ENCODE measurements at places on chromosomes 1 and 21.
A peak's percentile ranks its signal among the peaks of the same experiment; 100 is the strongest.

- DNase-seq, result no peak
Observed at GRCh38 chr1:19169642-19170041, 40.4 kb downstream of the UBR4 start.

GRCh38 chr1:212862111-212862690, 4.1 kb downstream of the FLVCR1 start:
- peak; percentile 15 for DNase-seq

- peak; percentile 70 for DNase-seq
Observed at GRCh38 chr1:156677616-156678596, 699 bp upstream of the NES start.

DNA sequence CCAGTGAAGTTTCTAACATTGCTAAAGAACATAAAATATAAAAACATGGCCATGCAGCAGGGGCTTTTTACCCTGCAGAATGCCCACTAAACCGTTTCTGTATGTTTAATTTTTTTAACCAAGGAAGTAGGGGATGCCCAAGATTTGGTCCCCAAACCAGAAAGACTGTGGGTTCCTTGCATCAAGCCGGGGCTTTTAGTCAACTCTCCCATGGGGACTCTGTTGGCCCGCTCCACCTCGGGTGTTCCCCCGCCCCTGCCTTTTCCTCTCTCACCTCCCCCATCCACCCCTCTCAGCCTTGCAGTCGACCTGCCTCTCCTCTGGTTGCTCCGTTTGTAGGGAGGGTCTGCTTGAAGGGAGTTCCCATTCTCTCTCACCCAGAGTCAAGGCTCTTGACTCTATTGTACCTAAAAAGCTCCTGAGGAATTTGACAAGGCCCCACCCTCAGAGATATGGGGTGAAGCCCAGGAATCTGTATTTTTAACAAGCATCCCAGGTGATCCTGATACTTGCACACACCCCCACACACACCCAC, 117.5 kb downstream of the TOMM20 start:
- no peak for DNase-seq

DNA sequence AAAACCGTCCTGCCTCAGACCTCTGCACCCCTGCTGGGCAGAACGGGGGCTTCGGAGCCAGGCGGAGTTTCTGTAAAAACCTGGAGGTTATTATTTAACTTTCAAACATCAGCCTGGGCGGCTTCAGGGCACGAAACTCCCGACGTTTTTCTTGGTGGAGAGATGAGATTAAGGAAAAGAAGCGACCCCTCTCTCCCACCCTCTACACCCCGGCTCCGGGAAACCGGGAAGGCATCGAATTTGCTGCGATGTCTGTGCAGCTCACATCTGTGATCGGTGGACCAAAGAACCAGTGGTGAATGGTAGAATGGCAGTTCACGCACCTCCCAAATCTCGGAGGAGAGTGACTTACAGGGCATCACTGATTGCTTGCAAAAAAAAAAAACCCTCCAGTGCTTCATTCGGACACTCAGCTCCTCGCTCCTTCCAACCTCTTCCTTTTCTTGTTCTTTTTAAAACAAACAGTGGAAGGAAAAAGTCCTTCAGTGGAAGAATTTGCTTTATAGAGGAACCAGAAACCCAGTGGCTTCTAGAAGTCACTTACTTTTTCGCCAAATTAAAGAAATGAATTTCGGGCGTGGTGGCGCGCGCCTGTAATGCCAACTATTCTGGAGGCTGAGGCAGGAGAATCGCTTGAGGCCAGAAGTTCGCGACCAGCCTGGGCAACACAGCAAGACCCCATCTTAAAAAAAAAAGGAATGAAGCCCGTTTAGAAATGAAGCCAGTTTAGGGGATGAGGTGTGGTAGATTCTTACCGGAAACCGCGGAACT, 884 bp downstream of the PHACTR4 start:
- DNase-seq, result peak; percentile 34

- no peak for DNase-seq
Observed at GRCh38 chr1:159719990-159720389, 5.6 kb upstream of the CRP start.

GRCh38 chr1:201391651-201392511, 7.2 kb downstream of the LAD1 start:
- DNase-seq, result no peak

DNA sequence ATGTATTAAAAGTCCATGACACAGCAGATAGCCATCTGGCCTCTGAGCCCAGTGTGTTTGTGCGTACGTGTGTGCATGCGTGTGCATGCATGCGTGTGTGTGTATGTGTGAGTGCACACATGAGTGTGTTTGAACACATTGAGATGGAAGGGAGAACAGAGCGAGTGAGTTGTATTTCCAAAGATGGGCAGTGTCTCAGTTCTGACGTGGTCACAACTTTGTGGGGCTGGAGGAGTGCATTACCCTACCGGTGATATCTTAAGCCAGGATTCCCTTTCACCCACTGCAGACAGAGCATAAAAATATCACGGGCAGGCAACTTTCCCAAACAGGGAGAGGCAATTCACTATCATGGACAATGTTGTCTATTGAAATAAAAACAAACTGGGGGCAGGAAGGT, 27.8 kb downstream of the IRF2BP2 start:
- DNase-seq, result no peak

DNA sequence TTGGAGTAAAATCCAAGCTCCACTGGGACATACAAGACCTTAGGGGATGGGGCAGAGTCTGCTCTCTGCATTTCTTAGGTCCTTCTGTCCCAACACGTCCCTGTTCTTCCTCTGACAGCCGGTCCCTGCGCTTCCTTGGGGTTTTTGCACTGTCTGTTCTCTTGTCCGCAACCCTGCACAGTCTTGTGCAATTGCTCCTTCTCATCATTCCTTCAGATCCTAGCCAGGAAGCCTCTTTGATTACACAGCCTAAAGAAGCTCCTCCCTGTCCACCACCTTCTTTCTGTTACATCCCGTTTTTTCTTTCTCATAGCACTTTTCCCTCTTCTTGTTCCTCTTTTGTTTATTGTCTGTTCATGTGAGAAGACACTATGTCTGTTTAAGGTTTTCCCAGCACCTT, 19.9 kb downstream of the ACOT11 start:
- DNase-seq, result peak; percentile 66

DNA sequence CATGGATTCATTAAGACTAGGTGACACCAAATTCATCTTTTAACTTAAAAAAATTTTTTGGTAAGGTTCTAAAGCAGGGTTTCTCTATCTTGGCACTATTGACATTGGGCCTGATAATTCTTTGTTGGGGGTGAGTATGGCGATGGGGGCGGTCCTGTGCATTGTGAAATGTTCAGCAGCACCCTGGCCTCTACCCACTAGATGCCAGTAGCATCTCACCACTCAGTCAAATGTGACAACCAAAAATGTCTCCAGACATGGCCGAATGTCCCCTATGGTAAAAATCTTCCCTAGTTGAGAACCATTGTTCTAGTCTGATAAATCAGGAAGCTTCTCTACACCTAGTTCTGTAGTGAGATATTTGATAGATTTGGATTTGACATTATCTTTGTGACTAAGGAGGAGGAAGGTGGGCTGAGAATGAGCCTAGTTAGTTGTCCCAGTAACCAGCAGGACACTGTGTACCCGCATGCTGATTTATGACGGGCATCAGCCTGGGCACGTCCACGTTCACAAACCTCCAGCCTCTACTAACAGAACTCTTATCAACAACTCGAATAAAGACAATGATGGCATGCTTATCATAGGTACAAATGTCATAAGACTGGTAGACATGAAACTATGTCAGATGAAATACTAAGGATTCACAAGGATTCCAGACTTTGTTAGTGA, 104.6 kb downstream of the KCND3 start:
- DNase-seq, result no peak

DNA sequence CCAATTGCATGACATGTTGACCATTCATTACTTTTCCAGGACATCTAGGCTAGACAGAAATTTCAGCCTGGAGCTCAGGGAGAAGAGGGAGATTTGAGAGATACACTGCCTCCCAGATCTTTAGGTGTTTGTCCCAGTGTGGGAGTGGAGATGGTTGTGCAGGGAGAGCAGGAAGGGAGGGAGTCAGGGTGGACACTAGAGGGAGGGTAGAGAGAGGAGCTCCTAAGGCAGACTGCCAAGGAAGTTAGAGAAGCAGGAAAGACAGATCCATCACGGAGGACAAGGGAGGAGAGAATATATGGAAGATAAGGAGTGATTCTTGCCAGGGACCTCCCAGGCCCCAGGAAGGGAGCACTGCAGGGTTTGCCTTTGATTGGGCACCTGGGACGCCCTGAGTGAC, 8.7 kb downstream of the CDCA8 start:
- no peak for DNase-seq

DNA sequence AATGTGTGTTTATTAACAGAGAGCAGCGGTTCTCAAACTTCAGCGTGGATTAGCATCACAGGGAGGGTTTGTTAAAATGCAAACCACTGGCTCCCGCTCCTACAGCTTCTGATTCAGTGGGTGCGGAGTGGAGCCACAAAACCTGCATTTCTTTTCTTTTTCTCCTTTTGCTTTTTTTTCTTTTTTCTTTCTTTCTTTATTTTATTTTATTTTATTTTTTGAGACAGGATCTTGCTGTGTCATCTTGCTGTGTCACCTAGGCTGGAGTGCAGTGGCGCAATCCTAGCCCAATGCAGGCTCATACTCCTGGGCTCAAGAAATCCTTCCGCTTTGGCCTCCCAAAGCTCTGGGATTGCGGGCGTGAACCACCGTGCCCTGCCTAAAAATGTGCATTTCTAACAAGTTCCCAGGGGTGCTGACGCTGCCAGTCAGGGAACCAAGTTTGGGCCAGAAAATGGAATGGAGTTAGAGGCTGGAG, 20.9 kb upstream of the SLC1A7 start:
- no peak for DNase-seq

DNA sequence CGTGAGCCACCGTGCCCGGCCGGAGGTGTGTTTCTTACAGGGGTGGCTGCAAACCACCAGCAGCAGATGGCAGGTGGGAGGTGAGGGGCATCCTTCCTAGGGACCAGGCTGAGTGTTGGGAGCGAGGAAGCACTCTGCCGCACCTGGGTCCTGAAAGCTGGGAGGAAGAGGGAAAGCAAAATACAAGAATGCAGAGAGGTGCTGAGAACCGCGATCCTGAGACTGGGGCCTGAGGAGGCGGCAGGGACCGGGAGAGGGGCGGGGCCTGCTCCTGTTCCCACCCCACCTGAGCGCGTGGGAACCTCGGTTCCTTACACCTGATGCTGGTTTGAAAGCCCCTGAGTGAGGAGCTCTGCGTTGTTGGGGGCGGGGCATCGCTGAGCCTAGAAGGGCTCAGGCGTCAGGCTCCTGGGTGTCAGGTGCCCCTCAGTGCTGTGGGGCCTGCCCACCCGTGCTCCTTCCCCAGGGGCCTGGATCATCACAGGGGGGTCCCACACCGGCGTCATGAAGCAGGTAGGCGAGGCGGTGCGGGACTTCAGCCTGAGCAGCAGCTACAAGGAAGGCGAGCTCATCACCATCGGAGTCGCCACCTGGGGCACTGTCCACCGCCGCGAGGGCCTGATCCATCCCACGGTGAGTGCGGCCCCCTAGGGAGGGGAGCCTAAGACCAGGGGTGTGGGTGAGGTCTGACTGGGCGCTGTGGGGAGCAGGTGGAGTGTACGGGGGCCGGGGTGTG, 15.5 kb downstream of the TRPM2 start:
- DNase-seq, result no peak

DNA sequence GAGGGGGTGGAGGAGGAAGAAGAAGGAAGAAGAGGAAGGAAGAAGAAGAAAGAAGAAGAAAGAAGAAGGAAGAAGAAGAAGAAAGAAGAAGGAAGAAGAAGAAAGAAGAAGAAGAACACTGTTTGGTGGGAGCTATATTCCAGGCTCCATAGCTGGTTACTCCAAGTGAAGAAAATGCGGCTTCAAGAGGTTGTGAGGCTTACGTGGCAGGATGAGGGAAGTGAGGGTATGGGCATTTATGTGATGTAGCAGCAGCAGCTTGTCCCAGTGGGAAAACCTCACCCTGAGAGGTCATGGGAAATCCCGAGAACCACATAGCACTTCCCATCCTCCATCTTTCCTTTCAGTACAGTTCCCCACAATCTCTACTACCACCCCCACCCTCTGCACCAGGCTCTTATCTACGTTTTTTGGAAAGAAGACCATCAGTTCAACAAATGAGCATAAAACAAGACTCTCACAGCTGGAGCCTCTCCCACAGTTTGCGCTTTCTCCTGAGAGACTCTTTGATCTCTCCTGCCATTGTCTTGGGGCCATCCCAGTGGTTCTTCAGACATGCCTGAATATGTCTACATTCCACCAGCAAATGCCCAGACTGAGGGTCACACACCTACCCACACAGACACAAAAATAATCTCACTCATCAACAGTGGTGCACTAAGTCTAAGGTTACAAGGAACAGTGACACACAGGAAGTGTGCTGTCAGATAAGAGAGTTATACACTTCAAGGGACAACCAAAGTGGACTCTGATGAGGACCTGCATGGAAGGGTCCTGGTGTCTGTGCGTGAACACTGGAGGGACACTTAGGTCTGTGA, 77.9 kb upstream of the KCNJ15 start:
- DNase-seq, result no peak

- DNase-seq, result peak; percentile 5
Observed at GRCh38 chr21:41170442-41170841, 2.5 kb downstream of the BACE2 start.

Measured in inflammatory macrophage (primary cell).